ENCODE measurements at places on chromosomes 5 and 9.

GRCh38 chr5:150434464-150434863 is 15.1 kb downstream of the RPS14 start:
- DNase-seq: no peak

DNA sequence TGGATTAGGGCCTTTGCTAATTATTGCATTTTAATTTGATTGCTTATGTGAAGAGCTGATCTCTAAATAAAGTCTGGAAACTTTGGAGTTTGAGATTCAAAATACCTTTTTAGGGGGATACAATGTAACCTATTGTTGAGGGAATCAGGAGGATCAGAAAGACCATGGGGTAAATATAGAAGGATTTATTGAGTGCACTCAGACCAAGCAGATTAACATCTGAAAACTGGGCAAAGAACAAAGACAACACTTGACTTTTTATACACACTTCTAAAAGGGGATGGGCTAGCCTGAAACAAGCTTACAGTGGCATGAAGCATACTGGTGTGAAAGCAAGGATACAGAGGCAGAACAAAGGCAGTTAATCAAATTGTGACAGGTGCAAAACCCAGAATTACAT is 174.3 kb downstream of the MRPS30 start:
- no peak for DNase-seq

GRCh38 chr5:67401172-67401571 is 204.6 kb upstream of the CD180 start:
- no peak for DNase-seq

DNA sequence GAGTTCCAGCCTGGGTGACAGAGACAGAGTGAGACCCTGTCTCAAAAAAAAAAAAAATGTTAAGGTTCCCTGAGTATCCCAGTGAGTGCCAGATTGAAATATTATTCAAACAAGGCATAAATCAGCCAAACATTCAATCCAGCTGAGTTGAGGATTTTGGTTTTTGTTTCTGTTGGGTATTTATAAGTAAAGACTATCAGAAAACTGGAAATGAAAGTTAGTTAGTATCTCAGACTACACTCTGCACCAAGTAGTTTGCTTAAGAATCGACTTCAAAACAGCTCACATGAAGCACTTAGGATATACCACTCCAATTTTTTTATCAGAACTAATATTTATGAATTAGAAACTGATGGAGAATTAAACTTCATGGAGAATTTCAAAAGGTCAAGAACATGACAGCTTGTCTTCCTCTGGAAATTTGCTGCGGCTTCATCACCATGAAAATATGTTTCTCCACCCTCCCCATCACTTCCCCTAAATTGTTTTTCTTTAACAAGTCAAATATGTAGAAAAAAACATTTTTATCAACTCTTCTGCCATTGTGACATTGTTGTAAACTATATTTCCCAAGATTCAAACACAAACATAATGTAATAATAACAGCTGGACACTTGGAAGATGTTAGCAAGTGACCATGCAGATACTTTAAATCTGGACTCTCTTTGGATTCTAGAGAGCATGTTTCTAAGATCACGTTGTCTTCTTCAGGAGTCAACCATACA is 110.0 kb upstream of the PTGER4 start:
- no peak for DNase-seq

GRCh38 chr9:3887221-3887653 is 361.4 kb upstream of the RFX3 start:
- DNase-seq: no peak

- no peak for DNase-seq
Measured at GRCh38 chr5:119072496-119072895, 1.6 kb downstream of the DMXL1 start.

GRCh38 chr5:174734571-174735497 is 10.5 kb downstream of the MSX2 start:
- DNase-seq: no peak

DNA sequence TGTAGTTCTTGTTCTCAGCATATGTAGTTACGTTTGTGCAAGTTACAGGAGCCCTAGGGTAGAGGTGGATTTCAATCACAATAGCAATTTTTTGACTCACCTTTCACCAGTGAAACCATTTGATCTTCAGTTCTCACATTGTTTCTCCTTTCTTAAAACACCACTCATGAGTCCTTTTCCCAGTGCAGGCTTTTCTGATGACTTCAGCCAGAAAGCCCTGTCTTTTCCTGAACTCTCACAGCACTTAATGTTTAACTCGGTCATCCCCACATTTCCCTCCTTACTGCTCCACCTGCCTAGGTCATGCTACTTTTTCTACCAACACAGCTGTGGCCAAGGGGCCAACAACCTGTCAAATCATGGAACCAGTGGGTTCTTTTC is 37.9 kb downstream of the ARHGEF28 start:
- DNase-seq: no peak

DNA sequence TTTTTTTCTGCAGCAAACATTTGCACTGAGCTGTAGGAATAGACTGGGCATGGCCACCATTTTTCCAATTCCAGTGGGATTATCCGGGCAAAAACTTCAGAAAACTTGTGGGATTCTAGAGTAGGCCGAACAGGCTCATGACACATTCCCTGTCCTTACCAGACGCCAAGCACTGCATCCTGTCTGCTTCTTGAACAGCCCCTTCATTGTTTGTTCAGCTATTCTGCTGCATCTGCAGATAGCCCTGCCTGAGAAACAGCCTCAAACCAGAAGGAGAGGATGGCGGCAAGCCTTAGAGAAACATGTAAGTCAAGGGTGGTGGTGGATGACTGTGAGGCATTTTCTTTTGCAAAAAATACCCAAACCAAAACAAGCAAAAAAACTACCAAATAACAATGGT is 111.8 kb upstream of the NTRK2 start:
- DNase-seq: no peak

- no peak for DNase-seq
Measured at GRCh38 chr5:140347360-140347759, 957 bp upstream of the HBEGF start.

GRCh38 chr5:16992006-16992405 is 55.9 kb upstream of the MYO10 start:
- DNase-seq: no peak

- no peak for DNase-seq
Measured at GRCh38 chr5:63823583-63823982, 138.7 kb downstream of the HTR1A start.

- no peak for DNase-seq
Measured at GRCh38 chr5:180808461-180809000, 5.9 kb upstream of the MGAT1 start.

DNA sequence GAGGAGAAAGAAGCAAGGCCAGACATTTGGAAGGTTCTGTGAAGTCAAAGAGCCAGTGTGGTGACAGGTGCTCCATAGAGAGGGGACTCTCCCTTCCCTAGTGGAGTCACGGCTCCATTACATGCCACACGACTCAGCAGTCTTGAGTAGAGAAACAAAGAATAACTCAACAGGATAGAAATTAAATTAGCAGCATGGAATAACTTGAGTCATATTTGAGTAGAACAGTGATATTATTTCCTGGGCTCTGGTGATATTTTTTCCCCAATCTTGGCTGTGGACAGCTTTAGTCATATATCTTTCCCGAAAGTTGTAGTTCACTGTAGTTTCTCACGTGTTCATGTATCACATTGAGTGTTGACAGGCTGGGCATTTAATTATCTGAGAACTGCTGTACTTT is 149.7 kb upstream of the EFNA5 start:
- DNase-seq: no peak

DNA sequence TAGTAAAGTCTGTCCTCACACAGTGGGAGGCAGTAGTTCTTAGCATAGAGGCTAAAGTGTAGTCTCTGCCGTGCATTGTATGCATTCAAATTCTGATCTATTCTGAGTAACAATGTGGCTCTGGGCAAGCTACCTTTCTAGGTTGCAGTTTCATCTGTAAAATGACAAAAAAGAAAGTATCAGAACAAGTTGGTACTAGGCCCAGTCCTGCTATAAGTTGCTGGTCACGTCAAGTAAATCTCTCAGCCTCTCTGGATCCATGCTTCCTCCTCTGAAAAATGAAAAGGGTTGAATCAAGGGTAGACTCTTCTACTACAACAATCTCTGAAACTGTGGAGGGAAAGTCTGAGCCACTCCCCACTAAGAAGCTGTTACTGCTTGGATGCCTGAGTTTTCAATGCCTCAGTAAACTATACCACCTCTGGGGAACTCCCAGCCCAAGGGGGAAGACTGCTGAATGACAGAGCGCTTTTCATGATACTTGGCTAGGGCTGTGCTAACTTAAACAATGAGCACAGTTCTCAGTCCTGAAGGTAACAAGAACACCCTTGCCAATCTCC is 34.5 kb upstream of the SPARC start:
- DNase-seq: no peak

DNA sequence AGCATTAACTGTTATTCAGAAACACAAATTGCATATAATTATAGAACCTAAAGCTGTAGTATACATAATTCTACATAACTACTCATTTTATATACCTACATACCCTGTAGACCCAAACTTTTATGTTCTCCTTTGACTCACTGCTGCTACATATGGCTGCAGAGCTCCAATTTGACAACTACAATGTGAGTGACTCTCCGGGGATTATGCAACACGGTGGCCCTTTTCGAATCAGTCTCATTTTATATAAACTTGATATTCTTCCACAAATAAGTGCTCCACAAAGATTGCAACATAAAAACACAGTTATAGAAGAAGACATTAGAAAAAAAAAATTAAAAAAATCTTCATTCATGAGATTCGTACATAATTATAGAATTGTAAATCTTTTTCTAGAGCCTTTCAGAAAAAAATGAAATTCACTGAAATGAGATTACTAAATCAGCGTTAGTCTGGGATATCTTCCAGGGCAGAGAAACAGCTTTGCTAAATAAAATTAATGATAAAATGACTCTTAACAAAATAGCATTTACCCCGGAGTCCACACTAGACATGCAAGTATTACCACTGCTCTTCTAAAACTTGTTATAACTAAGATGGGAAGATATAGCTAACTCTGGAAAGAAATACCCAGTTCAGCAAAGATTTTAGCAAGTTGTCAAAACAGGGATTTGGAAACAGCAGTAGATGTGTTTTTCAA is 52.6 kb downstream of the SRFBP1 start:
- no peak for DNase-seq

DNA sequence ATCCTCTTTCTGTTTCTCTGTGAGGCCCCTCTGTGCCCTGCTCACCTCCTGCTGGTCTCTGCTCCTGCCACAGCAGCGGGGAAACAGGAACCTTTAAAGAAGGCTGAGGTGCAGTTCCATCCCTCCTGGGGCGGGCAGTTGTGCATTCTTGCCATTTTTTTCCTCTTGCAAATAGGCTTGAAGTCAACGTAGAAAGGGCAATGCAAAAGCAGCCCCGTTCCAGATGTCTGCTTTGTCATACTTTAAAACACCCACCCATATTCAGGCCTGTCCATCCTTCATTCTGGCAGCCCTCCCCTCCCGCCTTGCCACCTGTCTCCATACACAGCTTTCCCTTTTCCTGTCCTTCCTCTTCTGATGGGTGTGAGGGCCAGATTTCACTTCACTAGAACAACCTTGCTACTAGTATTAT is 65.4 kb upstream of the KLF9 start:
- DNase-seq: no peak

- no peak for DNase-seq
Measured at GRCh38 chr9:133160742-133161546, 2.8 kb downstream of the GBGT1 start.

- DNase-seq: no peak
Measured at GRCh38 chr5:98173334-98173733, 600.1 kb upstream of the RGMB start.

- DNase-seq: no peak
Measured at GRCh38 chr5:55667938-55668337, 44.2 kb downstream of the SLC38A9 start.

DNA sequence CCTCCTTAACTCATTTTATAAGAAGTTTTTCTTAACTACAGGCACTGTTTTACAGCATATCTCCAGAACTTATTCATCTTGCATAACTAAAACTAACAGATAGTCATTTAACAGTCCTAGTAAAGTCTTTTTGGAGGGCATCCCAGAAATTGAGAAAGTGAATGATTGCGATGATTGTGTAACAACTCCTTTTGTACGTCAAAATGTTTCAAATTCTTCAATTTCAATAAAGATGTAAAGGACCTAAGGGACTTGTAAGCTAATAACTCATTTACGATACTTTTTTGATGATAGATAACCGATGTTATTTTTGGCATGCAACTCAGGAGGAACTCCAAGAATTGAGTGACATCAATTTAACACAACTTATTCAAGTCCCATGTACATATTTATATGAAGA is 42.7 kb downstream of the SVEP1 start:
- no peak for DNase-seq

DNA sequence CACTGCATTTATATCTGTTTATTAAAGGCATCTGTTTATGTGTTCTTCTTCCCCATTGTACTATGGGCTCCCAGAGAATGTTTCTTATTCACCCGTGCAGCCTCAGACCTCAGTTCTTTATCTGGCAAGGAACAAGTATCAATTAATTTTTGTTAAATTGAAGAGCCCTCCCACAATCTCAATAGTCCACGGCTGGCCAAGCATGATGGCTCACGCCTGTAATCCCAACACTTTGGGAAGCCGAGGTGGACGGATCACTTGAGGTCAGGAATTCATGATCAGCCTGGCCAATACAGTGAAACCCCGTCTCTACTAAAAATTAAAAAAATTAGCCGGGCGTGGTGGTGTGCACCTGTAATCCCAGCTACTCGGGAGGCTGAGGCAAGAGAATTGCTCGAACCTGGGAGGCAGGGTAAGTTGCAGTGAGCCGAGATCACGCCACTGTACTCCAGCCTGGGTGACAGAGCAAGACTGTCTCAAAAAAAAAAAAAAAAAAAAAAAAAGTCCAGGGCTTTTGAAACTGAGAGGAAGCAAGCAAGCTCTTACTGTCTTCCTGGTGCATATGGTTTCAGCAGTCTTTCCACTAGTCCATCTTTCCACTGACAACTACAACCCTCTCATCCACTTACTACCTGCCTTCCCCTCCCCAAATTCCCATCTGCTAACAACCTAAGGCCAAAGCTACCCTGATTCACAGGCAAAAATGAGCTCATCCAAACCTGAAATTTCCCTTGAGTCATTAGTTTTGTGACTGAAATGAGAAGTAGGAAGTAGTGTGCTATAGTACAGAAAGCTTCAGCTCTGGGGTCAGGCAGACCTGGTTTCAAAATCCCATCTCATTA is 2.3 kb upstream of the HK3 start:
- DNase-seq: no peak

GRCh38 chr9:135192686-135193085 is 105.2 kb downstream of the OLFM1 start:
- no peak for DNase-seq

- DNase-seq: no peak
Measured at GRCh38 chr5:169781420-169782345, 144.6 kb downstream of the DOCK2 start.

GRCh38 chr5:19532936-19533335 is 455.1 kb downstream of the CDH18 start:
- no peak for DNase-seq

- DNase-seq: no peak
Measured at GRCh38 chr9:91734371-91734981, 215.6 kb downstream of the ROR2 start.

DNA sequence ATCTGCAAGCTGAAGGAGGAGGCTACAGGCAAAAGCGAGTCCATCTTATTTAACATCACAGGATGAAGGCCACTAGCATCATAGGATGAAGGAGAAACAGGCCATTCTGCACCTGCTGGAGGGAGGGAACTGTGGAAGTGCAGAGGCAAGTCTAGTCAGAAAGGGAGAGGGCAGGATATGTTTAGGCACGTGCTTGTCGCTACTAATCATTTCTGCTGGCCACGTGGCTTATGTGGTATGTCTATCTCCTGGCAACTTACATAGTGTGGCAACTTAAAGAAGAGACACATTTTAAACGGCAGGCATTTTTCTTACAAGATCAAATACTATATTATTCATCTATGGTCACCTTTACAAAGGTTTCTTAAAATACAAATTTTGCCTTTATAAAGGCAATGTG is 74.0 kb downstream of the GNAQ start:
- DNase-seq: no peak
